ENCODE measurements at places on chromosomes 16 and 17.

- no peak for DNase-seq
Observed at GRCh38 chr17:8647956-8648355, 17.4 kb upstream of the MYH10 start.

DNA sequence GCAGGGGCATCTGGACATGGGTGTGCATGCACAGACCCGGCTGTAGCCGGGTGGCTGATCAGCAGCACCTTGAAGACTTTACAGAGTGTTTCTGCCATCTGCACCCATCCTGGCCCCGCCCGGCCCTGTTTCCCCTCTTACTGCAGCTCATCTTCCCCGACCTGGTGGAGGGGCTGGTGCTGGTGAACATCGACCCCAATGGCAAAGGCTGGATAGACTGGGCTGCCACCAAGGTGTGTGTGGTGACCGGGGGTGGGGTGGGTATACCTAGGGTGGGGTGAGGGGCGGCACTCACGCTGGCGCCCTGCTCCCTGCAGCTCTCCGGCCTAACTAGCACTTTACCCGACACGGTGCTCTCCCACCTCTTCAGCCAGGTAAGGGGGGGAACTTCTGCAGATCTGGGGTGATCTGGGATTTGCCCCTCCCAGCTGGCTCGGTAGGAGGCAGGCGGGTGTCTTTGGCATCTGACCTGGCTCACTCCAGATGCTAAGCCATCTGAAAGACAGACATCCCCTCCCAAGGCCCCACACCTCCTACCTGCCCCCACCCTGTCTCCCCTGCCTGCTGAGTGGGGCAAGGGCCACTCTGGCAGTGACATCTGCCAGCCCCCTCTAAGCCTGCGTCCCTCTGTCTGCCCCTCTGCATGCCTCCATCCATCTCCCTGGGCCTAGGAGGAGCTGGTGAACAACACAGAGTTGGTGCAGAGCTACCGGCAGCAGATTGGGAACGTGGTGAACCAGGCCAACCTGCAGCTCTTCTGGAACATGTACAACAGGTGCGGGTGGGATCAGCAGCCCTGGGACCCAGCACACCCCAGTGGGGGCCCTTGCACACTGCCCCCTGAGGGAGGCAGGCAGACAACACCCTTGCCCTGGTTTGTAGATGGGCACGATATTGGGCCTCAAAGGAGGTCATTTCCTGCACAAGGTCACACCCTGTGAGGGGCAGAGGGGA, 6.6 kb downstream of the NDRG4 start:
- DNase-seq: no peak

- no peak for DNase-seq
Observed at GRCh38 chr17:39800540-39800939, 62.8 kb downstream of the GRB7 start.

DNA sequence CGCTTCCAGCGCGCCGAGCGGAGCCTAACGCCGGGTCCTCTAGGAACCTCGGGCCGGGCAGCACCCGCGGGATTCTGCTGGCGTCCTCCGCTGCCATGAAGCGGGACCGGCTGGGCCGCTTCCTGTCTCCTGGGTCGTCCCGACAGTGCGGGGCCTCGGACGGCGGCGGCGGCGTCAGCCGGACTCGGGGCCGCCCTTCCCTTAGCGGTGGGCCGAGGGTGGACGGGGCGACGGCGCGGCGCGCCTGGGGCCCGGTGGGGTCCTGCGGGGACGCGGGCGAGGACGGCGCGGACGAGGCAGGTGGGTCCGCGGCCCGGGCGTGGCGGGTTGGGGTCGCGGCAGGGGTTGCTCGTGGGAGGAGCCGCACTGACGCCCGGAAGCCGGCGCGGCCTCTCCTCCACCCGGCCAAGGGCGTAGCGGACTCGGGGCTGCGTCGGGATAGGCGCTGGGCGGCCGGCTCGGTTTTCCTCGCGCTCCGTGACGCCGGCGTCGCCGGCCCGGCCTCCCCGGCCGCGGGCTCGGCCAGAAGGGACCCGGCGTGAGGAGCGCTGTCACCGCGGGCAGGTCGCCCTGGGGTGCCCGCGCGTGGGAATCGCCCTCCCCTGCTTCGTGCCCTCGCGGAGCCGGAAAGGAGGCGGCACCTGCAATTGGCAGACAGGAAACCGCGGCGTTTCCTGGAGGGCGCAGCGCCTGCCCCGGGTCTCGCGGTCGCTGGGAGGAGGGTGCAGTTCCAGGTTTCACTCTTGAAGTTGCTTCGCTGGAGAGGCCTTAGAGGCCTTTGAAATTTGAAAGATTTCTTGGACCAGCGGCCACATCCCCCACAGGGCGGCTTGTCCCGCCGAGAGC, 432 bp downstream of the ZNF276 start:
- DNase-seq: peak; percentile 38

DNA sequence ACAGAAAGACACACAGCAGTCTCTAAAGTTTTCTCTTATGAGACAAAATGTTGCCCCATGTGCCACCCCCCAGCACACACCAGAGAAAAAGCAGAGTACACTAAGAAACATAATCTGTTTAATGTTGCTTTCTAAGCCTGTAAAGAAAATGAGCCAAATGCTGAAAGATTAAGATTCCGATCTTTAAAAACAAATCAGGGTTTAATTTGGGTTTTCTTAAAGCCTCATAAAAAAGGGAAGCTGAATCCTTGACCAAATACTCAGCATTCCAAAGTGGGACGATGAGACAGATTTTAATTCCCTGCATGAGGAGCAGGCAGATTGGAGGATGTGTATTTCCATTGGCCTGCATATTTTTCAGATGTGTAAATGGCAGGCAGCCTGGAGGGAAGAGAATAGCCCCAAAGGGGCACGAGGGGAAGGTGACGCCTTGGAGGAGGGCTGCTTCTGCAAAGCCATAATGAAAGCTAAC, 118.4 kb downstream of the COPRS start:
- DNase-seq: no peak

- no peak for DNase-seq
Observed at GRCh38 chr16:73237601-73238000, 189.7 kb upstream of the ZFHX3 start.

- no peak for DNase-seq
Observed at GRCh38 chr17:7582396-7583252, 1.0 kb upstream of the MPDU1 start.

DNA sequence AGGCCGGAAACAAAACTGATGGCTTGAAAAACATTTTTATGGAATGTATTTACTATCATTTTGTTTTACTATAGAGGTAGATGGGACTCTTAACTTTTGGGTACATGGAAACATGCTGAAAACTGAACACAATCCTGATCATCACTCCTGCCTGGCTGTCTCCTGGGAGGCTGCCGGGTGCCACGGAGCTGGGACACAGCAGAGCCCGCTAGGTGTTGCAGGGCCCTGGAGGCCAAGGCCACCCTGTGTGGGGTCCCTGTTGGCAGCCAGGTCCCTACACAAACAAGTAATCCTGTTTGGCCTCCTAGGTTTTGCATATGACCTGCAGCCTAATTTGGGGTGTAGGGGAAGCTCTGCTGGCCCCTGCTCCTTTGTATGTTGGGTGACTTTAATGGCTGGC, 17.5 kb downstream of the PLD6 start:
- DNase-seq: no peak

- no peak for DNase-seq
Observed at GRCh38 chr17:10931133-10931532, 93.2 kb upstream of the PIRT start.

GRCh38 chr16:5865236-5865635, 767.6 kb upstream of the EEF2KMT start:
- DNase-seq: no peak

- no peak for DNase-seq
Observed at GRCh38 chr17:21377705-21378396, 1.7 kb downstream of the KCNJ12 start.

DNA sequence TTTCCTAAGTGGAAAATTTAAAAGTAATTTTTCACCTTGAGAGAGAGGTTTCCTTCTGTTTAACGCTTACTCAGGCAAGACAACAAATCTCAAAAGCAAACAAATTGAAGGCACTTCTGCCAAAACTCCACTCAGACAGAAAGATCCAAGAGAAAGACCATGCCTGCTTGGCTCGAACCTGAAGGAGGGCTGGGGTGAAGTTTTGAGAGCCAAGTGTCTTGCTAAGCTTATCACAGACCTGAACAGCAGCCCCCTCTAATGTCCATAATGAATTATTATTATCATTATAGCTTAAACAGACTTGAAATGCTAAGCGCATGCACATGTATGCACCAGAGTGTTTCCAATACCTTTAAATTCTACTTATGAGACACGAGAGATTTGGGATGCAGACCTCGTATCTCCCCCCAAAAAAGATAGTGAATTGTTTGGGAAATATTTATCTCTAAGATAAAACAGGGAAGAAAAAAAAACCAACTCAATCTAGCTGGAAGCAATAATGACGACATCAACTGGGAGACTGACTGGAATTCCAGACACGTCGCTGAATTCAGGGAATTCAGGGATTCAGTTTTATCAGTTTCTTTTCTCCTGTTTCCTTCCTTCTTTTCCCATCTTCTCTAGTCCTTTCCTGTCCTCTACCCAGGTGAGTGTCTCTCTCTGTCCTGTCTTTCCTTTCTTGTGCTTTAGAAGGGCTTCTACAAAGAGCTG, 473.2 kb downstream of the RBFOX1 start:
- no peak for DNase-seq

DNA sequence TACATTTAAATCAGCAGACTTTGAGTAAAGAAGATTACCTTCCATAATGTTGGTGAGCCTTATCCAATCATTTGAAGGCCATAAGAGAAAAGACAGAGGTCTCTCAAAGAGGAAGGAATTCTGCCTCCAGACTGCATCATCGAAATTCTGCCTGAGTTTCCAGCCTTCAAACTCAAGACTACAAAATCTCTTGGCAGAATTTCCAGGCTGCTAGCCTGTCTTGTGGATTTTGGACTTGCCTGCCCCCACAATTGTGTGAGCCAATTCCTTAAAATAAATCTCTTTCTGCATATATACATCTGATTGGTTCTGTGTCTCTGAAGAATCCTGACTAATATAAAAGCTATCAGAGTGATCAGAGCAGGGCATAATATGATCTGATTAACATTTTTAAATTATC, 216.6 kb upstream of the CPHXL start:
- no peak for DNase-seq

DNA sequence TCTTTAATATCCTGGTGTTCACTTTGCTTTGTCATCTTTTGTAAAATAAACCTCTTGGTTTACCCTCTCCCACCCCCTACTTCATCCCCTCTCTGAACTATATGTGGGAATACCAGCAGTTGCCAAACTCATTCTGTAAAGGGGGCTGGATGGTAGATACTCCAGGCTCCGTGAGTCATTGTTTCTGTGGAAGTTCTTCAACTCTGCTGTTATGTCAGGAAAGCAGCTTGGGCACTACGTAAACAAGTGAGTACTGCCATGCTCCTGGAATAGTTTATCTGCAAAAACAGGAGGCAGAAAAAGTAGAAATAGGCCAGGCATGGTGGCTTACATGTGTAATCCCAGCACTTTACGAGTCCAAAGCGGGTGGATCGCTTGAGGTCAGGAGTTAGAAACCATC, 17.6 kb downstream of the MVP start:
- DNase-seq: no peak
